ENCODE measurements at places on chromosomes 11 and 22.

DNA sequence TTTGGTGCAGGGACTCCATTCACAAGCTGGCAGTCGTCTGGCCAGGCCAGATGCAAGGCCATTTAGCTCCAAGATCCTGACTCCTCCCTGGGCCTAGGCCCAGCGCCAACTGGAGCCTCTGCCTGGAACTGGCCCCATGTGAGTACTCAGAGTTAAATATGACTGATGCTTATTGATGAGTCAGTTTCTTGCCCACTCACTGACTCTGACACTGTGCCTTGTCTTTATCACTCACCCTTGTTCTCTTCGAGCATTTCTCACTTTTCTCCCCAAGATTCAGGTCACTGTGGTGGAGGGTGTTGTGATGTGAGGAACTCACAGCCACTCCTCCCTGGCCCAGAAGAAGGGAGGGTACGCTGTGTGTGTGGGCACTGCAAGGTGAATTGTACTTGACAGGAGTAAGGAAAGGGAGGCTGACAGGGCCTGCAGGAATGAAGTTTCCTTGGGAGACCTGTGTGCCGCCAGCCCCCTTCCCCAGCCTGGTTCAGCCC lies 23.2 kb upstream of the ST3GAL4 start:
- no peaks in the 10 kb centered on the region for H3K27me3 ChIP-seq
- H3K4me1 ChIP-seq: peaks cover 5% of the 10 kb centered on the region
- H3K27ac ChIP-seq: no peak overlapping the region
- H3K36me3 ChIP-seq: no peaks in the 10 kb centered on the region

DNA sequence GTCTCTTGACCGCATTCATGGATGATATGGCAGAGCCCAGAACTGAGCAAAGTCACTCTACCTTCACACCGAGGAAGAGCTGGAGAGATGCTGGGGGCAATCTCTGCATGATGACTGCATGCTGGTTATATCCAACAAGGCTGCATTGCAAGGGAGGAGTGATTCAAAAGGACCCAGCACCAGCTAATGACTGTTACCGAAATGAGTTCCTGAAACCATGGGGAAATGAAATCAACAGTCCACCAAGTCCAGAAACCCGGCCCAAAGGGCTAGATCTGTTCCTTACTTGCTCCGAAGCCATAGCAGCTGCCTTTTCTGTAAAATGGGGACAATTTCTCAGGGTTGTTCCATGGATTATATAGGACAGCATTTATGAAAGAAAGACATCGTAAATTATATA lies 1.2 kb upstream of the SMIM35 start:
- H3K27ac ChIP-seq: no peak overlapping the region
- DNase-seq: no peak
- no peaks in the 10 kb centered on the region for H3K27me3 ChIP-seq
- no peaks in the 10 kb centered on the region for H3K4me1 ChIP-seq
- no peaks in the 10 kb centered on the region for H3K36me3 ChIP-seq
- no peak overlapping the region for H3K4me3 ChIP-seq

- H3K27ac ChIP-seq: no peak overlapping the region
- no peaks in the 10 kb centered on the region for H3K27me3 ChIP-seq
- H3K36me3 ChIP-seq: no peaks in the 10 kb centered on the region
Observed at GRCh38 chr11:2122907-2123627, 16.1 kb downstream of the IGF2 start.

DNA sequence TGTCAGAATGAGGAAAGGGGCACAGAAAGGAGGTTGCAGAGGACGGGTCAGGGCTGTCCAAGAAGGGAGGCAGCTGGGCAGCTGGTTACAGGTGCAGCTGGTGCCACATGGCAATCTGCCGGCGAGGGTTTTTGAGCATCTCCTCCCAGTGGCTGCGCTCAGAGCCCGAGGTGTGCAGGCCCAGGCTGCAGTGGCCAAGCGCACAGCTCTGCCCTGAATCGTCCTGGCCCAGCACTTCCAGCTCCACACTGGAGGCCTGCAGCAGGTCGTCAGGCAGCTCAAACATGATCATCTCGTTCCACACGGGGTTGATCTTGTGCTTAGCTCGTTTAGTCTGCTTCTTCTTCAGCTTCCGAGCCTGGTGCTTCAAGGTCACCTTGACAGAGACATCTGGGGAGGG lies 42.2 kb downstream of the SYT13 start:
- H3K36me3 ChIP-seq: no peaks in the 10 kb centered on the region
- H3K4me1 ChIP-seq: no peaks in the 10 kb centered on the region
- H3K4me3 ChIP-seq: no peak overlapping the region

DNA sequence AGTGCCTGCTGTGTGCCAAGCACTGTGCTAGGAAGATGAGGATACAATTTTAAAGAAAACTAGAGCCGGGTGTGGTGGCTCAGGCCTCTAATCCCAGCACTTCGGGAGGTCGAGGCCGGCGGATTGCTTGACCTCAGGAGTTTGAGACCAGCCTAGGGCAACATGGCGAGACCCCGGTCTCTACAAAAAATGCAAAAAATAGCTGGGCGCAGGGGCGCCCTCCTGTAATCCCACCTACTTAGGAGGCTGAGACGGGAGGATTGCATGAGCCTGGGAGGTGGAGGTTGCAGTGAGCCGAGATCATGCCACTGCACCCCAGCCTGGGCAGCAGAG lies 8.3 kb downstream of the TPBGL start:
- H3K27me3 ChIP-seq: peaks cover 15% of the 10 kb centered on the region
- no peak overlapping the region for H3K27ac ChIP-seq
- no peak overlapping the region for H3K4me3 ChIP-seq
- H3K4me1 ChIP-seq: no peaks in the 10 kb centered on the region
